GM23248 (cell line): ENCODE measurements at places on chromosomes 6 and 20.

GRCh38 chr20:62624325-62624690, 18.0 kb upstream of the SLCO4A1 start:
- no peak for DNase-seq

GRCh38 chr6:167122041-167122826, 662 bp upstream of the CCR6 start:
- no peak for DNase-seq

DNA sequence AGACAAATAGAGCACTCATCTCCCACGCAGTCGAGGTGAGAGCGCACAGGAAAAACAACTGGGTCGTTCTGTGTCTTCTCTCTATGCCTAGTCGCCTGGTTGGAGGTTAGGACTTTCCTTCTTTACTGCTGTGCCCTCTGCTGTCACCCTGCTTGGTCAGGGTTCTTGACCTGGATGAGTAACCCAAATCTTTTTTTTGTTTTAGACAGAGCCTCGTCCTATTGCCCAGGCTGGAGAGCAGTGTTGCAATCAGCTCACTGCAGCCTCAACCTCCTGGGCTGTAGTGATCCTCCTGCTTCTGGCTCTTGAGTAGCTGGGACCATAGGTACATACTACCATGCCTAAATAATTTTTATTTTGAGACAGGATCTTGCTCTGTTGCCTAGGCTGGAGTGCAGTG, 24.5 kb downstream of the PRPF6 start:
- peak; percentile 35 for DNase-seq

- DNase-seq: peak; percentile 52
Observed at GRCh38 chr6:158321960-158322359, 9.7 kb downstream of the TULP4 start.

DNA sequence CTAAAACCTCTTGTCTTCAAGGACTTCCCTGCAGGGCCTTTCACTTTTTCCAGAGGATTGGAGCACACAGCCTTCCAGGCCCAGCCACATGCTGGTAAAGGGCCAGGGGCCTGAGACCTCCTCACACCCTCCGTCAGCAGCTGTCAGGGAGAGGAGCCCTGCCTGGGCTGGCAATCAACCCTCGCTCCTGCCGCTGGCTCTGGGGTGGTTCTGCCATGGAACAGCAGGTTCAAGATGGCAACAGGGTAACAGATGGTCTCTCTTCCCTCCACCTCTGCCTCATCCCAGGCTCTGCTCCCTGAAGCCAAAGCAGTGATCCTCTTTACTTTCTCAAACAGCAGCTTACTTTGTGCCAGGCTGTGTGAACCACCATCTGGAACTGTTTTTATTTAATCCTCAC, 23.8 kb downstream of the PCNA start:
- no peak for DNase-seq

- peak; percentile 26 for DNase-seq
Observed at GRCh38 chr6:162963861-162964260, 236.1 kb downstream of the PACRG start.

DNA sequence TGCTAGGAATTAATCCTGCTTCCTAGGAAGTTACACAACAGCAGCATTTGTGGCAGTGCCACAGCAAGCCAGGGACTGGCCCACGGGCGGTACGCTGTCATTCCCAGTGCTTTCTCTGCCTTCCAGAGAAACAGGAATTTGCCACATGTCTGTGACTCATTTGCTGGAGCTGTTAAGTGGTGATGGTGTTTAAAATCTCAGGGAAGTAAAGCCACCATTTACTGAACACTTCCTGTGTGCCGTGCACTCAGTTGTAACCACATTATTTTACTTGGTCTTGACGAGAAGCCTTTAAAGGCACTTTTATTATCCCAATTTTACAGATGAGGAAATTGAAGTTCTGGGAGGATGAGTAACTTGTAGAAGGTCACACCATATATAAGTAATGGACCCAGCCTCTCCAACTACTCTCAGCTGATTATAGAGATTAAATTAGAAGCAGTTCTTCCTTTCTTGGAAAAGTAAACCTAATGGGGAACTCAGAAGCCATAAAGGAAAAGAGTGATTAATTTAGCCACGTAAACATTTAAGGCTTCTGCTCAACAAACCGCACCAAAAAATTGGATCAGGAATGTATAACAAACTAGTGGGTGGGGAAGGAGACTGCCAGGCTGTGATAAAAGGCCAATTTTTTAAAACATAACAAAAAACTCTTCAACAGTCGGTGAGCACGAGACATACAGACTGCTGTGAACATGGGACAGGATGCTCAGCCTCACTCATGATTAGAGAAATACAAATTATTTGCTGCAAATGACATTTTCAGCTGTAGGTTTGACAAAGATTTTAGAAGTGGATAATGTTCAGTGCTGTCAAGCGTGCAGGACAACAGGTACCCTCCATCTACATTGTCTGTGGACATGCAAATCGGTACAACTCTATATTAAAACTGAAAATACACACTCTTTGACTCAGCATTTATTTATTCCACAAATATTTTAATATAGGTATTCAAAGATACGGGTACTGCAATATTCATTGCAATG, 311.2 kb downstream of the NRN1 start:
- peak; percentile 90 for DNase-seq

DNA sequence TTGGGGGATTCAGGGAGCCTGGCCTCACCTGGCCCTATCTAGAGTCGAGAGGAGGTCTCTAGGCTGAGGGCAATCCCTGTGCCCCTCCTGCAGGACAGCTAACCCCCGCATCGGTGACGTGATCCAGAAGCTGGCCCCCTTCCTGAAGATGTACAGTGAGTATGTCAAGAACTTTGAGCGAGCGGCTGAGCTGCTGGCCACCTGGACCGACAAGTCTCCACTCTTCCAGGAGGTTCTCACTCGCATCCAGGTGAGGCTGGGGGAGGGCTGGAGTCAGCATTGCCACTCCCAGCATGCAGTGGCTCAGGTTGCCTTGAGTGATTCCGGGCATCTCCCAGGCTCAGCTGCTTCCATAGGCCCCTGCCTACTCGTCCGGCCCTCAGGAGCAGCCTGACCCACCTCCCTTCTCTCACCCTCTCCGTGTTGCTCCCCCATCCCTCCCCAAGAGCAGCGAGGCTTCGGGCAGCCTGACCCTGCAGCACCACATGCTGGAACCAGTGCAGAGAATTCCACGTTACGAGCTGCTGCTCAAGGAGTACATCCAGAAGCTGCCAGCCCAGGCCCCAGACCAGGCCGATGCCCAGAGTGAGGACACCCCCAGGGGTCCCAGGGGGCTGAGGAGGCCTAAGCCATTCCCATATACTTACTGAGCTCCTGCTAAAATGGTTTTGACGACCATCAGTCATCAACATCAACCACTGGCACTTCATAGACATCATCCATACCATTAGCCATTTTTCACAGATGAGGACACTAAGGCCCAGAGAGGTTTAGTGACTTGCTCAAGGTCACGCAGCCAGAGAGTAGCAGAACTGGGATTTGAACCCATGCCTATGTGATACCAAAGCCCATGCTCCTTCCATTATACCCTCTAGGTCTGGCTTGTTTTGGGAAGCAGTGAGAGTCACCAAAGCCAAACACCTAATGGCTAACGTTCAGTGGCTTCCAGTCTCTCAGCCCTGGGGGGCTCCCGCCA, 8.3 kb downstream of the FGD2 start:
- no peak for DNase-seq

DNA sequence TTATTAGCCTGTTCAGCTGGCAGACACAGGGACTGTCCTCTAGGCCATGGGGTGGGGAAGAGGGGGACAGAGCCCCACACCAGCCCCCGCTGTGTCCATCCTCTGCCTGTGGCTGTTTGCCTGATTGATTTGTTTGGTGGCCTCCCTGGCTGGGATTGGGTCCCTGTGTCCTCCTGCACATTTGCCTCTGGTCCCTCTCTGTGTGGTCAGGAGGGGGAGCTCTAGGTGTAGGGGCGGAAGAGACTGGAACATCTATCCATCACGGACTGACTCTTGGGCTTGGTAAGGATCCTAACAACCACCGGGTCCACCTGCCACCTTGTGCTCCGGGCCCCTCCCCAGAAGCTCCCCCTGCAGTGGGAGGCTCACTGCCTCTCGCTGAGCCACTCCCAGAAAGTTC, 38.4 kb upstream of the CCDC167 start:
- DNase-seq: peak; percentile 36

- DNase-seq: no peak
Observed at GRCh38 chr6:36649701-36650484, 28.6 kb upstream of the CDKN1A start.

- peak; percentile 63 for DNase-seq
Observed at GRCh38 chr20:33299111-33299603, 16.1 kb downstream of the BPIFB1 start.

DNA sequence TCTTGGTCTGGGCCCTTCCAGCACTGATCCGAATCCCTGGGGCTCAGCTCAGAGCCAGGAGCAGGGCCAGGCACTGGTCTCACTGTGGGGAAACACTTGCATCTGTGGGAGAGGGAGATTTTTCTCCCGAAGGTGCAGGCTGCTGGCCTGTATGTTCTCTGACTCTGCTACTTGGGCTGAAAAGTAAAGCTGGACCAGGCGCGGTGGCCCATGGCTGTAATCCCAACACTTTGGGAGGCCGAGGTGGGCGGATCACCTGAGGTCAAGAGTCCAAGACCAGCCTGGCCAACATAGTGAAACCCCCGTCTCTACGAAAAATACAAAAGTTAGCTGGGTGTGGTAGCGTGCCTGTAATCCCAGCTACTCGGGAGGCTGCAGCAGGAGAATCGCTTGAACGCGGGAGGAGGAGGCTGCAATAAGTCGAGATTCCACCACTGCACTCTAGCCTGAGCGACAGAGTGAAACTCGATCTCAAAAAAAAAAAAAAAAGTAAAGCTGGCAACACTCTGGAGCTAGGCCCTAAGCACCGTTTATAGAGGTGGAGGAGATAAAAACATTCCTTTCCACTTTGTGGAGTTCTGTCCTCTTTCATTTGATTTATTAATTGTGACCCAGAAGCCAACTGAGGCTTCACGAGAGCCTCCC, 41.7 kb downstream of the JPH2 start:
- DNase-seq: no peak

DNA sequence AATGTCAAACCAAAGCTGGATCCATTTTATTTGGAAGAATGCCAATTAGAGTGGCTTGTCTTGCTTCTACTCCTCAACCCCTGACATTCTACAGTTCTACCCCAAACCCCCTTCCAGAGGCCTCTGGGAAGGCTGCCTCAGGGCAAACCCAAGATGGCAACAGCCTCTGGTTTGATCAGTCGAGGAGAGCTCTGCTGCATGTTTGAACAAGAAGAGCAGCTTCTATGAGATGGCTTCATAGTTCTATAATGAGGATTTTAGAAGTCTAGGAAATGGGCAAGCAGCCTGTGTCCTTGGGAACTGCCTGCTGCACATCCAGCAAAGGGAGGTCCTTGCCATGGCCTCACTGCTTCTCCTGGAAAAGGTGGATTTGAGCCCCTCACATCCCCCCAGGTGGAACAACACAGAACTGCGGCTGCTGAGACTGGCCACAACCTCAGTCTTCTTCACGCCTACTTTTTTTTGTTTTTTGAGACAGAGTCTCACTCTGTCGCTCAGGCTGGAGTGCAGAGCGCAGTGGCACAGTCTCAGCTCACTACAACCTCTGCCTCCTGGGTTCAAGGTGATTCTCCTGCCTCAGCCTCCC, 37.9 kb downstream of the ZC3H12D start:
- DNase-seq: no peak
